Umbilical cord (tissue), 2 donors: ENCODE measurements at places on chromosomes 3 and 15. TPM values are rescaled to one million over a fixed set of nuclear protein-coding genes. Genes with fewer than 3 reads are reported as not detected.

DNA sequence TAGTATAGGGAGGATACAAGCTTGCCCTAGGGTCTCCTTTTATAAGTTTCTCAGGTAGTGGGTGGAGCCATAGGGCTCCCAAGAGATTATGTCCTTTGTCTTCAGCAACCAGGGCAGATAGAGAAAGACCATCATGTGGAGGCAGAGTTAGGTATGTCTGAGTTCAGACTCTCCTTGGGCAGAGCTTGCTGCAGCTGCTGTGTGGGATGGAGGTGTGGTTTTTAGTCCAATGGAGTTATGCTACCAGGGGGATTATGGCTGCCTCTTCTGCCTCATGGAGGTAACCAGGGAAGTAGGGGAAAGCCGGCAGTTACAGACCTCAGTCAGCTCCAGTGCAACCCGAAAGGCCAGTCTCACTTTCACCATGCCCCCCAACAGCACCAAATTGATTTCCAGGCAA is 220.5 kb downstream of the NECTIN3 start:
- DNase-seq: no peak

DNA sequence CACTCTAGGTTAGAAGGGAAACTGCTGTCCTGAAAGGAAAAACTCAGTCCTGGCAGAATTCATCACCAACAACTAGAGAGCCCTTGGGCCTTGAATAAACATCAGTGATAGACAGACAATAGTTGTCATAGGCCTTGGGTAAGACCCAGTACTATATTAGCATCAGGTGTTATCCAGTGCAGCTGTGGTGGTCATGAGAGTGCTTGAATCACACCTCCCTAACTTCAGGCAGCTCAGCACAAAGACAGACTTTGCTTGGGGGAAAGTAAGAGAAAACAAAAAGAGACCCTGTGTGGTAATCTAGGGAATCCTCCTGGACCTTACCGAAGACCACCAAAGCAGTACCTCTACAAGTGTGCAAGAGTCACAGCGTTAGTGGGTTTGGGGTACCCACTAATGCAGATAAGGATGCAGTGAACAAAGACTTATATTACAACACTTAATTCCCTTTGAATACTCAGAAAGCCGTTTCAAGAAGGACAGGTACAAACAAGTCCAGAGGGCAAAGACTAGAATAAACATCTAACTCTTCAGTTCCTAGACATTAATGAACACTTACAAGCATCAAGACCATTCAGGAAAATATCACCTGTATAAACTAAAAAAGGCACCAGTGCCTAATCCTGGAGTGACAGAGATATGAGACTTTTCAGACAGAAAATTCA is 332.3 kb upstream of the EPHA3 start:
- no peak for DNase-seq

GRCh38 chr15:85672332-85673084 is 122.2 kb downstream of the KLHL25 start:
- DNase-seq: no peak

COL8A1 gene
- total RNA-seq: 364 TPM
